ENCODE measurements at places on chromosomes 1 and 21.

DNA sequence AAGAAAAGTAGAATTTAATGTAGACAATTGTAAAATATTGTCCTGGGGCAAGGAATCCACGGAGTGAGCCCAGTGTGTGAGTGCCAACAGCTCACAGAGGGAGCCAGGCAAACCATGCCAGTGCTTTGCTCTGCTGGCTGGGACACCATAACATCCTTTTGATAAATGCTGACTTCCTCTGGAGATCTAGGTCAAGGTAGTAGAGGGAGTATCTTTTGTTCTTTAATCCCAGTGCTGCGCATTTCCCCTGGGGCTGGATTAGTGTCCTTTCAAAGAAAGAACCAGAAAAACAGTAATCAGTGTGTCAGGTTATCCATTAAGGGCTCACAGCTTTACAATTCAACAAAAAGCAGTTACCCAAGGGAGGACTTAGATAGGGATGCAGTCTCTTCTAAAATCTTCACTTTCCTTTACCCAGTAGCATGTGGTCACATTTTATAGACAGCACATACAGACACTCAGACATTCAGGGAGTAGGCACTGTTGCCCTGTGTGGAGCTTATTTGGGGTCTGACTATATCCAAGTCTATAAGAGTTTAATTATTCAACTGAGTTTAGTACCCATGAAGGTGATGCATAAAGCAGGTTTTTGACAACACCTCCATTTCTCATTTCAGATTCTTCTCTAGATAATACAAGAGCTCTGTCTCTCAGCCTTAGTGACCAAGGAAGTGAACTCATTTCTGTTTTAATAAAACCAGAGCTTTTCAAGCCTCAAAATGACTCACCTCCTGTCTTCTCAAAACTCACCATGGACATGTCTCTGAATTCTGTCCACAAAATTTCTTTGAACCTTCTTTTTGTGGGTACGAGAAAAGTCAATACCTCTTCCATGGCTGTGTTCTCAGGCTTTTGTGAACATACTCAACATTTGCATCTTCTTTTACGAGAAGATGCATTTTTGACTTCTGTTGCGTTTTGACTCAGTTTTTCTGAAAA lies 215.3 kb downstream of the BRINP2 start:
- DNase-seq, result no peak

GRCh38 chr21:26815197-26815596 lies 30.0 kb downstream of the ADAMTS1 start:
- DNase-seq, result no peak

- no peak for DNase-seq
These were observed 83.0 kb upstream of the ATF3 start for GRCh38 chr1:212525479-212526110.

- peak; percentile 47 for DNase-seq
These were observed 25.5 kb downstream of the MAN1C1 start for GRCh38 chr1:25641931-25642573.

GRCh38 chr1:242432491-242433095 lies 91.9 kb downstream of the PLD5 start:
- DNase-seq, result no peak

DNA sequence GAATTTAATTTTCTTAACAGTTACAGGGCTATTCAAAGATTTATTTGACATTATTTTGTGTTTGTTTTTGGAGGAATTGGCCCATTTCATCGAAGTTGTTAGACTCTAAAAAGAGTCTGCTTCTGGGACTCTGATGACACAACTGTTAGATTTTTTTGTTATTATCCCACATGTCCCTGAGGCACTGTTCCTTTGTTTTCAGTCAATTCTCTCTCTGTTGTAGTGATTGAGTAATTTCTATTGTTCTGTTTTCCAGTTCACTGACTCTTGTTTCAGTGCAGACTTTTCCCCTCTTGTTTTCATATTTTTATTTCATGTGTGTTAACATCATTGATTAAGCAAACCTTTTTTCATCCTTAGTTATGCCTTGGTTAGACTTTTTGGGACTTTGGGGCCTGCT lies 325.0 kb downstream of the ZNF326 start:
- DNase-seq, result no peak

- no peak for DNase-seq
These were observed 184.5 kb downstream of the CAMTA1 start for GRCh38 chr1:6969762-6970161.

- DNase-seq, result peak; percentile 69
These were observed 25.1 kb upstream of the RUNX3 start for GRCh38 chr1:24955161-24955560.

DNA sequence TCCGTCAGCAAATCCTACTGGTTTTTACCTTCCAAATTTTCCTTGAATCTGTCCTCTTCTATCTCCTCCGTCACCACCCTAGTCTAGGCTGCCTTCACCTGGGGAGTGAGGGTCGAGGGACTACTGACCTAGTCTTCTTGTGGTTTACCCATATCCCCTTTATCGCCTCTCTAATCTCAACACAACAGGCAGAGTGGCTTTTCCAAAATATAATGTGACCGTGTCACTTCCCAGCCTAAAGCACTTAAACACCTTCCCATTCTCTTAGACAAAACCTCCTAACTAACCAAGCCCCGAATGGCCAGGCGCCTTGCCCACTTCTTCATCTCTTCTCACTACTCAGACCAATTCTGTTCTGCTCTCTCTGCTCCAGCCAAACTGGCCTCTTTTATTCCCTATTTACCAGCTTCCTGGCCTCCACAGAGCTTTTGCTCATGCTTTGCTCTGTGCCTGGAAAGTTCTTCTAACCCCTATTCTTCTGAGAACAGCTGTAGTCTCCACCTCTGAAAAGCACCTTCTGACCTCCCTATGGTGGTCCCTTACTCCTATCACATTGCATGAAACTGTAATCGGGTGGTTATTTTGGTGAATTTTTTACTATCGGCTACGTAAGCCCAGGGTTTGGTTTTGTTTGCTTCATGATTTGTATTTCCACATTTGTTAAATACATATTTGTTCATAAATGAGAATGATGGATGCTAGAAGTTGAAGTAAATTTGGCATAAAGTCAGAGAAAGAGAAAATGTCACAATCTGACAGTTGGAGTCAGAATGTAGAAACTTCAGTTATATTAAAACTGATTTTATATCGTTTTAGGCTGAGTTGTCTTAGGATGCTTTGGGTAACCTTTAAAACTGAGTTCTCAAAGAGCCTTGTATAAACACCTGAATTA lies 1.2 kb upstream of the NBPF1 start:
- no peak for DNase-seq

GRCh38 chr1:106396020-106396419 lies 660.5 kb upstream of the PRMT6 start:
- no peak for DNase-seq

GRCh38 chr1:216665856-216666255 lies 57.4 kb downstream of the ESRRG start:
- no peak for DNase-seq

DNA sequence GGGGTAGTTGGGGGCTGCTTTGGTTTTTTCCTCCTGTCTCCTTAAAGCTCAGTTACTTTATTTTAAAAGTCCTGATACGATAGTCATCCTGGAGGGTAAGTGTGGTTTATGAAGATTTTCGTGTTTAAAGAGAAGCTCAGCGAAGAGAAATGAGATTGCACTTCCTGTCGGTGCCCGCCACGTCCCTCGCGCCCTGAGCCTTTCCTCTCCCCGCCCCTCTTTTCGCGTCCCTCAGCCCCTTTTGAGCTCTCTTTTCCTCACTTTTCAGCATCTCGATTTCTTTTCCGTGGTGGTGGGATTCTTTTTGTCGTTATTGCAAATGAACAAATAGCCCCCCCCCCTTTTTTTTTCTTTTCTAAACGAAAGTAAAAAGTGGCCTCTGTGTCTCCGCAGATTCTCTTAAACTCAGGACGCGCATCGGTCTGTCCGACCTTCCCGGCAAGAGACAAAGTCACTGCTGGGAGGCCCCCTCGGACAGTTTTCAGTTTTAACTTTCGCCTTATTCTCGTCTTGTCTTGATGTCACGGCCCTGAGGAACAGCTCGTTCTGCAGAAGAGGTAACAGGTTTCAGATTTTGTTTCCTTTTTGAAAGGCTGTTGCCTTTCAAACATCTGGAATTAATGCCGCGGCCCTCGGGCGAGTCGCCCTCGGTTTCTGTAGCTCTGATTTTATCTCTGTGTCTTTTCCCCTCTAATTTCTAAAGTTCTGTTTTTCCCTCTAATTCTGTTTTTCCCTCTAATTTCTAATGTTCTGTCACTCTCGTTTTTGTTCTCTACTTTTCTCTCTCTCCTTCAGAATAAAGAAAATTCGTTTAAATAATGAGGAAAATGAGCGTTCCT lies 1.0 kb upstream of the DMRTA2 start:
- peak; percentile 35 for DNase-seq

- no peak for DNase-seq
These were observed 40.5 kb downstream of the ESRRG start for GRCh38 chr1:216682752-216683151.

- no peak for DNase-seq
These were observed 155.6 kb upstream of the KLHDC7A start for GRCh38 chr1:18325136-18325535.

DNA sequence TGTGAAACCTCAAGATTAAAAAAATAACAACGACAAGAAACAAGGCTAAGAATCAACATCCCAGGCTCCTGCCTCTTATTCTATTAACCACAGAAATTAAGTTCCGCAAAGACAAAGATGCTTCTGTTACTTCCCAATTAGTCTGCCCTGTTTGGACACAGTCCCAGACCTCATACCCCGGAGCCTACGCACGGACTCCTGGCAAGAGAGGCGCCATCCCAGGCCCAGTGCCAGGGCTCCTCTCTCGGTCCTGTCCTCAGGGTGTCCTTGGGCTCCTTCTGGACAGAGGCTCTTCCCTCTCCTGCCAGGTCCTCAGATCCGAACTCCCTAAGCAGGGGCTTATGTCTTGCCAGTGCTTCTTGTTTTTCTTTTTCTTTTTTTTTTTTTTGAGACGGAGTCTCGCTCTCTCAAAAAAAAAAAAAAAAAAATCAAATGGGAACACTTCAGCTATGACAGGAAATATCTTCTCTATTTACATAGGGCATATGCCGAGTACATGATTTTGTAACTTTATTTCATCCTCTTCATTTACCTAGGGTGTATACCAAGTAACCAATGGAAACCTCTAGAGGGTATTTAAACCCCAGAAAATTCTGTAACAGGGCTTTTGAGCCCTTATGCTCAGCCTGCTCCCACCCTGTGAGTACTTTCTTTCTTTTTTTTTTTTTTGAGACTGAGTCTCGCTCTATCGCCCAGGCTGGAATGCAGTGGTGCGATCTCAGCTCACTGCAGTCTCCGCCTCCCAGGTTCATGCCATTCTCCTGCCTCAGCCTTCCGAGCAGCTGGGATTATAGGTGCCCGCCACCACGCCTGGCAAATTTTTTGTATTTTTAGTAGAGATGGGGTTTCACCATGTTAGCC lies 11.7 kb upstream of the ENO1 start:
- no peak for DNase-seq

GRCh38 chr1:217847643-217848042 lies 216.5 kb downstream of the SPATA17 start:
- DNase-seq, result no peak

- DNase-seq, result no peak
These were observed 65.6 kb upstream of the EXO1 start for GRCh38 chr1:241782396-241782795.

DNA sequence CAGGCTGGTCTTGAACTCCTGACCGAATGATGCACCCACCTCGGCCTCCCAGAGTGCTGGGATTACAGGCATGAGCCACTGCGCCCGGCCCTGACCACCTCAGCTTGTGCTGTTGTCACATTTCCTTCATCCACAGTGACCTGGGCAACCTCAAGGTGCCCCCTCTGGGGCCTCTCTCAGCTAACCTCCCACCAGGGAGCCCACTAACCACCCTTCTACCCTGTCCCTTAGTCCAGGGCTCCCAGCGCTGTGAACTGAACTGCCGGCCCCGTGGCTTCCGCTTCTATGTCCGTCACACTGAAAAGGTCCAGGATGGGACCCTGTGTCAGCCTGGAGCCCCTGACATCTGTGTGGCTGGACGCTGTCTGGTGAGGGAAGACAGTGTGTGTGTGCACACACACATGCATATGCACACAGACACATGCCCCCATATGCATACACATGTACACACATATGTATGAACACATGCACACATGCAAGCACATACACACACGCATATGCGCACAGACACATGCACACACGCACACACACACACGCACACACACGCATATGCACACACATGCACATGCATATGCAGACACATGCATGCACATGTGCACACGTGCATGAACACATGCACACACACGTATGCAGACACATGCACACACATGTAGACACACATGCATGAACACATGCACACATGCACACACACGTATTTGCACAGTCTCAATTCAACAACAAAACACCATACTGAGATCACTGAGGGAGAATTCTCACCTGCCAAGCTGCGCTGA lies 6.2 kb downstream of the ADAMTSL4 start:
- DNase-seq, result no peak

GRCh38 chr21:24899138-24899537 lies 708.1 kb downstream of the MRPL39 start:
- DNase-seq, result no peak

Measured in activated T-cell treated with anti-CD3 and anti-CD28 coated beads, Interleukin-2, amount 50 U/mL, for 24 hours (primary cell).